Activated CD4-positive, CD25-positive, alpha-beta regulatory T cell (primary cell): ENCODE measurements at places on chromosomes 12 and 14.

DNA sequence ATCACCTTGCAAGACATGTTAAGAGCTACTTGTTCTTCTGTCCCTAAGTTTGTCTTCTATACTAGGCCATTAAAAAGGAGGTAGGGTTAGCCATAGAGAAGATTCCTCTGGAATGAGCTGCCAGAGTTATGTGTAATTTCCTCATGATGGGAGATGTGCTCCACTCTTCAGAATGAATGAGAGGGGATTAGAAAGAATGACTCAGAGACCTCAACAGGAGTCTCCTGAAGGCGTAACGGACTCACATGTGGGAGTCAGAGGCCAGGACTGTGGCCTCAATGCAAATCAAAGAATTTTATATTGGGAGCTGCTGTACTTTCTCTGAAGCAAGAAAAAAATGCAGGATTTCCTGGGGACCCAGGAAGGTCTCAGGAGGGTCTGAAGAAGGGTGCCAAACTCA, 87.8 kb upstream of the ATXN7L3B start:
- no peak for DNase-seq

GRCh38 chr14:88929656-88930436, 105.4 kb downstream of the TTC8 start:
- DNase-seq = no peak

- DNase-seq = no peak
These were observed 41.6 kb upstream of the VASH1 start for GRCh38 chr14:76719666-76720065.

GRCh38 chr14:94427016-94427613, 25.5 kb downstream of the SERPINA11 start:
- DNase-seq = no peak

DNA sequence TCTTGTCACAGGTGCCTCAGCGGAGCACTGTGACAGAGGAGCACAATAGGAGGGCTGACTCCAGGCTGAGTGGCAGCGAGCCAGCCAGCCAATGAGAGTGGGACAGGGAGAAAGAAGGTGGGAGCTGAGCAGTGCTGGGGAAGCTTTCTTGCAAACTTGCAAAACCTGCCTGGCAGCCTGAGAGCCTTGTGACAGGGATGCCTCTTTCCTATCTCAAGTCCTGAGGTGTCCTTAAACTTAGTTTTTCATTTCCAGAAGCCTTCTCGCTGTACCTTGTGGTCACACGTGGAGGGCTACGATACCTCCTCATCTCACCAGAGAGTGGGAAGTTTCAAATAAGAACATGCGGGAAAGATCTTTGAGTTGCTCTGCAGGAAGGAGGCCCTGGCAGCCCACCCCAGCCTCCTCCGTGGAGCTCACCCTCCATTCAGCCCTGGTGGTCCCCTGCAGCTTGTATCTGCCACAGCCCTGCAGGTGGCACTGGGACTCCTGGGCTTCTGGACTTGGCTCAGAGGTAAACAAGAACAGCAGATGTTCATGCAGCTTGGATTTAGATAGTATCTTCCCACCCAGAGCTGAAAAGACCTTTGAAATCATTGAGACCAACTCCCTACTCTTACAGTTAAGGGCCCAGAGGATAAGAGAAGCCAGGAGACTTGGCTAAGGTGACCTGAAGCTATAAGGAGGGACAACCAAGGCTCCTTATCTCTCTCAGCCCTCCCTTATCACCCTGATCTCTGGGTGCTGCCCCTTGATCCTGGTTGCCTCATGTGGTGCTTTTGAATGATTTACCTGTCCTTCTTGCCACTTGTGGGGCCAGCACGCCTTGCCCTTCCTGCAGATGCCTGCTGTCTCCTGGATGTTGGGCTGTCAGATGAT, 153.5 kb upstream of the MAX start:
- DNase-seq = no peak

GRCh38 chr14:103016071-103016470, 41.3 kb downstream of the CDC42BPB start:
- no peak for DNase-seq

DNA sequence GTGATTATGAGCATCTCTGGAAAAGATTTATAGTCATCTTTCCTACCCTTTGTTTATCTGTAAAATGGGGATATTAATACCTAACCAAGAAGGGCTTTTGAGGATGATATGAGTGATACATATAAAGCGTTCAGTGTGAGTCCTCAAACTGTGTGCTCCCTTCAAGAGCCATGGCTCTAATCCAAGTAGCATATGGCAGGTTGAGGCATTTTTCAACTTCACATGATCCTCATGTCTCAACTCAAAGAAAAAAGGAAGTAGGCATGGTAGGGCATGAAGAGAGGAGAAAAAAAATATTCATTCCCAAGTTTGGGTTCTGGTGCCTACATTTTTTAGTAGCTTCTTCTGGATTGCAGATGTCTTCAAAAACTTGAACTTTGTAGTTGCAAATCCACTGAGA, 286.3 kb upstream of the ATP2B1 start:
- DNase-seq = no peak

GRCh38 chr12:2691006-2691344, 103.8 kb upstream of the FKBP4 start:
- DNase-seq = peak; percentile 10

- DNase-seq = no peak
These were observed 529 bp downstream of the PHLDA1 start for GRCh38 chr12:76031081-76031413.

DNA sequence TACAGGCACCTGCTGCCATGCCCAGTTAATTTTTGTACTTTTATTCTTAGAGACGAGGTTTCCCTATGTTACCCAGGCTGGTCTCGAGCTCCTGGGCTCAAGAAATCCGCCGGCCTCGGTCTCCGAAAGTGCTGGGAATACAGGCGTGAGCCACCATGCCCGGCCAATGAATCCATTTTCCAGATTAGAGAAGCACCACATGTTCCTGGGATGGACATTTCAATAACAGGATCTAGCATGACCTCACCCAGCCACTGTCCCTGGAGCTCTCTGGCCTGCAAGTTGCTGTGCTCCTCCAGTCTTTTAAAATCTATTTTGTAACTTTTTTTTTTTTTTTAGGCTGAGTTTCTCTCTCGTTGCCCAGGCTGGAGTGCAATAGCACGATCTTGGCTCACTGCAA, 2.2 kb downstream of the GPR132 start:
- no peak for DNase-seq

DNA sequence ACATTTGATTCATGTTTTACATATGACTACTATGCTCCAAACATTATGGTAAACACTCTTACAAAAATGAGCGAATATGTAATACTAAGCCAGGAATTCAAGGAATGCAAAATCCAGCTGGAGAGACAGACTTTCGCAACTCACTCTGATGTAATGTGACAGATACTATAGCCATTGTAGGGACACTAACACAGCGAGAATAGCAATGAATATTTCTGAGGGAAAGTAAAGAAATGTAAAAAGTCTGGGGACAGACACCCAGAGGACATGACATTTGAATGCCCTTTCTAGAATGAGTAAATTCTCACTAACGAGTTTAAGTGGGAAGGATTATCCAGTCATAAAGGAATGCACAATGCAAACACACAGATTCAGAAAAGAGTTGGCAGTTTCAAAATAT, 121.9 kb downstream of the PIK3C2G start:
- DNase-seq = no peak

- no peak for DNase-seq
These were observed 11.0 kb downstream of the ACADS start for GRCh38 chr12:120736404-120737331.
